ENCODE measurements at places on chromosomes 13 and 19. TPM values are rescaled to one million over a fixed set of nuclear protein-coding genes. Genes with fewer than 3 reads are reported as not detected.

- DNase-seq = no peak
Measured at GRCh38 chr13:47250146-47250545, 353.3 kb upstream of the HTR2A start.

- DNase-seq = no peak
Measured at GRCh38 chr13:55705971-55706370, 1434.7 kb upstream of the PRR20A start.

MCEMP1 gene
- 0.06 TPM for polyA plus RNA-seq

DNA sequence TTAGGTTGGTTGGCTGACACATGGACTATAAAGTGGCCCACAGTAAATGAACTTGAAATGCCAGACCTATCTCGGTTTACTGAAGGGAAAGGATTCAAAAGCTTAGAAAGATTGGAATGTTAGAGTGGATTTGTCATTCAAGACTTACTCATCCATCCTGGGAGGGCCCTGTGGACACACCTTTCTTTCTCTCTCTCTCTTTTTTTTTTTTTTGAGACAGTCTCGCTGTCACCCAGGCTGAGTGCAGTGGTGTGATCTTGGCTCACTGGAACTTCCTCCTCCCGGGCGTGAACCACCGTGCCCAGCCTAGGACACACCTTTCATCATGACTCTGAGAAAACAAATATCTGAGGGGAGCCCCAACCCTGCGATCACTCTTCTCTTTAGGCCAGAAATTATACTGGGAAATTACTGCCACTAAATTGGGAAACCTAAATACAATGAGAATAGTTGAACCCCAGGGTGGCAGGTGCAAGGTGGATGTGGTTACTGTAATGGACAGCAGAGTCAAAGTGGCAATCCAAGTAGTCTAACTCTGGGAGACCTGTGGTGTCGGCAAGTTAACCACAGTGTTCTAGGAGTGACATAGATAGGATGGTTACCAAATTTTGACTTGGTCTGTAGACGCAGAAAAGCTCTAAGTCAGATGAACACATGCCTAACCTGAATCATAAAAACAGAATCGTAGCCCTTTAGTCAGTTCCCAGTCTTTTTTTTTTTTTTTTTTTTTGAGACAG lies 47.1 kb upstream of the ZMYM5 start:
- DNase-seq = no peak

GRCh38 chr13:60959427-60959826 lies 456.2 kb downstream of the PCDH20 start:
- no peak for DNase-seq

GRCh38 chr13:41547251-41548000 lies 90.1 kb downstream of the RGCC start:
- DNase-seq = peak; percentile 17

DNA sequence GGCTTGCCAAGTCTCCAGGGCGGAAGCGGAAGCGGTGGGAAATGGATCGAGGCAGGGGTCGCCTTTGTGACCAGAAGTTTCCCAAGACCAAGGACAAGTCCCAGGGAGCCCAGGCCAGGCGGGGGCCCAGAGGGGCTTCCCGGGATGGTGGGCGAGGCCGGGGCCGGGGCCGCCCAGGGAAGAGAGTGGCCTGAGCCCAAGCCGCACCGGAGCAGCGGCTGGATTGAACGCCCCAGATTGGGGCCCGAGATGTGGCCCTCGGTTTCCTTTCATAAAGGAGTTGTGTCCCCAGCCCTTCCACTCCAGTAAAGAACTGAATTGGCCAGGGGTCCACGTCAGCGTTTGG lies 548 bp upstream of the P2RY11 start:
- DNase-seq = no peak

DHDH gene
- polyA plus RNA-seq = 0.52 TPM

DNA sequence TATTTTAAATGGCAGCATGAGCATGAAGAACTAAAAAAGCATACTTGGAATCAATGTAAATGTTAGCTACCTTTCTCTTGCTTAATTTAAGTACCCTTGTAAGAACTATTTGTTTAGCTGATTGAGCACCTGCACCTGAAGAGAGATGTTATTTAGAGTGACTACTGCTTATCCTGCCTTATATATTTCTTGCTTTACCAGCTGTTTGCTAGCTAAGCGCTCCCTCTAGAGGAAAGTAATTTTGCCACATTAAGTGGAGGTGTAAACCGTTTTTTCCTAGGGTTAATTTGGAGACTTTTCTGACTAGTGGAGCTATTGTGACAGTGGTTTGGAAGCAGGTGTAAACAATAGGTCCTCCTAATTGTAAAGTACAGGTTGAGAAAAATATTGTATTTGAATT lies 19.4 kb upstream of the PSG2 start:
- DNase-seq = no peak

DNA sequence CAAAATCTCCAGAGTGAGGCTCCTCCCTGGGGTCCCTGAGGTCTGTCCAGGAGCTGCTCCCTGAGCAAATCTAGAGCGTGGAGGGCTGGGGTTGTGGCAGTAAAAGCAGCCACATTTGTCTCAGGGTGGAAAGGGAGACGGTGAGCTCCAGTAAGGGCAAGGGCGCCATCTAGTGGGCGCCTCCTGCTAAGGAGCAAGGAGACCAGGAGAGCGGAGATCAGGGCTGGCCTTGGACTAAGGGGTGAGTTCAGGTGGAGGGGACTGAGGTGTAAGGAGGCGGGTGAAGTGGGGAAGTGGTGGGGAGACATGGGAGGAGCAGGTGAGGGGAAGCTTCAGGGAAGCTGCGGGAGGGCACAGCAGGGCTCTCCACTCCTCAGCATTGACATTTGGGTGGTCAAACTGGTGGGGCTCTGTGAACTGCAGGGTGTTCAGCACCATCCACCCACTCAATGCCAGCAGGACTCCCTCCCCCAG lies 5.3 kb upstream of the CEACAM21 start:
- peak; percentile 69 for DNase-seq

- no peak for DNase-seq
Measured at GRCh38 chr19:31598730-31599238, 249.5 kb upstream of the TSHZ3 start.

DNA sequence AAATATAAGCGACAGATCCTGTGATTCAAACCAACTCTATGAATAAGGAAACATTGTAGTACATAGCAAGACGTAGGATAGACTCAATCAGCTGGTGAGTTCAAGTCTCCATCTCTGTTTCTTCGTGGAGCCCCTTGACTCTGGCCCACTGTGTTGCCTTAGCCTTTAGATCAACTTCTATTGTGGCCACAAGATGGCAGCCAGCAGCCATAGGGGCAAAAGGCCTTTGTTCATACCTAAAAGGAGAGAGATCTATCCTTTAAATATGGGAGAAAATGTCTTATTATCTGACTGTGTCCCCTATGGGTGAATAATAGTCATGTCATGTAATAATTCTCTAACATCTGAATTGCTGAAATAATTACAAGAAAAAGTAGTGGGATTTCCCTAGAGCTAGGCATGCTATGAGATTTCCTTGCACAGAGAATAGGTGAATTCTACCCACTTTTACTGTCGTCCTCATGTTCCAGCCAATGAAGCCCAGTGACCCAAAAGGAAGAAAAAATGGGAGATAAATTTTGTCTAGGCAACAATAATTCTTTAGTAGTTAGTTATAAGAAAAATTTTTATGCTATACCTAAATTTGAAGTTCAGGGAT lies 129.4 kb downstream of the PCDH20 start:
- no peak for DNase-seq

DNA sequence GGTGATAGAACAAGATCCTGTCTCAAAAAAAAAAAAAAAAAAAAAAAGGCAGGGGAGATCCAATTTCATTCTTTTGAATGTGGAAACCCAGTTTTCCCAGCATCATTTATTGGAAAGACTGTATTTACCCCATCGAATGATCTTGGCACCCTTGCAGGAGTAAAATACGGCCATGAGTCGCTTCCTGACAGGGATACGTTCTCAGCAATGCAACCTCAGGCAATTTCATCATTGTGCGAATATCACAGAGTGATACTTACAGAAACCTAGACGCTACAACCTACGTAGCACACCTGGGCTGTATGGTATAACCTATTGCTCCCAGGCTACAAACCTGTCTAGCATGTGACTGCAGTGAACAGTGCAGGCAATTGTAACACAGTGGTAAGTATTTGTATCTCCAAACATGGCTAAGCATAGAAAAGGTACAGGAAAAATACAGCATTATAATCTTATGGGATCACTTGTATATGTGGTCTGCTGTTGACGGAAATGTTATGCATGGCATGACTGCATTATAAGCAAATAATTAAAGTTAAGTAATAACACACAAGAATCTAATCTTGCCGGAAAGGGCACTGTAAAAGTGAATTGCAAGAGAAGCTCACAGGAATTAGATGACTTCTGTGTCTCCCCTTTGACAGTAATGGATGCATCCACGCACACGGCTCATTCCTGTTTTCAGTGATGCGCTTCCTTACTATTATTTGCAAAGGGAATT lies 24.1 kb downstream of the RFX2 start:
- no peak for DNase-seq

CDX2 gene
- polyA plus RNA-seq = not detected

- no peak for DNase-seq
Measured at GRCh38 chr13:75825594-75825993, 189.5 kb downstream of the LMO7 start.

DNA sequence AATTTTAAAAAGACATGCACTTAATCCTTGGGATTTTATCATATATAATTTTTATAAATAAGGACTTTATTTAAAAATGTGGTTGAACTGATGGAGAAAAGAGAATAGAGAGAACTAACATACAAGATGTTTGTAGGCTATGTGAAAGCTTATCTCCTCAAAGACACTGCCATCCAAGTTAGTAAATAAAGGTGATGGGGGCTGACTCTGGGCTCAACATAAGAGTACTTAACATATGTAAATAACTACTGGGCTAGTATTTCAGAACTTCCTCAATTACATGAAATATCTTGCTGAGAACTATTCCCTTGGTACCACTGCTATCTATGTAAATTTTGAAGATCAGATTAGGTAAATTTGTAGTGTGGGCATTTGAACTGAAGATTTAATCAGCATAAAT lies 1017.3 kb upstream of the PCDH20 start:
- DNase-seq = no peak

DNA sequence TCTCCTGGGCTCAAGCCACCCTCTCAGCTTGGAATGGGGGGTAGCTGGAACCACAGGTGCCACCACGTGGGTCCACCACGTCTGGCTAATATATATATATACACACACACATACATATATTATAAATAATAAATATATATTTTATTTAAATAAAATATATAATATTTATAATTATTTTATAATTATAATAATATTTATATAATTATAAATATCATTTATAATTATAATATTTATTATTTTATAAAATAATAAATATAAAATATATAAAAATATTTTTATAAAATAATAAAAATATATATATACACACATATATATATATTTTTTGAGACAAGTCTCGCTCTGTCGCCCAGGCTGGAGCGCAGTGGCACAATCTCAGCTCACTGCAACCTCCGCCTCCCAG lies 2.4 kb downstream of the ELANE start:
- no peak for DNase-seq

ZNF66 gene
- 8.4 TPM for polyA plus RNA-seq

CLDND2 gene
- polyA plus RNA-seq = 0.59 TPM
